ENCODE measurements at places on chromosomes 6 and 20.

- no peak for DNase-seq
These were observed 326.9 kb downstream of the UBE3D start for GRCh38 chr6:82738773-82739172.

DNA sequence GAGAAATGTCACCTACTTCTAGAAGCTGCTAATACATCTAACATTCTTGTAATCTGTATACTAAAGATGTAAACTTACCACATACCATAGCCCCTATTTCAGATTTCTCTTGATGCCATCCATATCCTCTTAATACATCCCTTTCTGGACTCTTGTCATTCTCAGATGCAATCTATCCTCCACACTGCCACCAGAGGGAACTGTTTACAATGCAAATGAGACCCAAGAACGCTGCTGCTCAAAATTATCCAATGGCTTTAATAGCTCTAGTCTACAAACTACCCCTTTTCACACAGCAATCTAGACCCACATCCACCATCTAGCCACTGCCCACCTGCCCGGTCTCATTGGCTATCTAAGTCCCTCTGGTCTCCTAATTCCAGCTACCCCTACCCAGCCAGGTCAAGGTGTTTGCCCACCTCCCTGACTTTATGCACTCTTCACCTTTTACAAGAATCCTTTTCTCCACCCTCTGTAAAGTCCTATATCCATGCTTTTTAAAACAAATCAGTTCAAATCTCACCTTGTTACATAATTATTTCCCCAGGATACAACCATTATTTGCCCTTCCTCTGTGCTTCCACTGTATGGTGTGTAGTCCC, 14.8 kb downstream of the FAXC start:
- DNase-seq: no peak

DNA sequence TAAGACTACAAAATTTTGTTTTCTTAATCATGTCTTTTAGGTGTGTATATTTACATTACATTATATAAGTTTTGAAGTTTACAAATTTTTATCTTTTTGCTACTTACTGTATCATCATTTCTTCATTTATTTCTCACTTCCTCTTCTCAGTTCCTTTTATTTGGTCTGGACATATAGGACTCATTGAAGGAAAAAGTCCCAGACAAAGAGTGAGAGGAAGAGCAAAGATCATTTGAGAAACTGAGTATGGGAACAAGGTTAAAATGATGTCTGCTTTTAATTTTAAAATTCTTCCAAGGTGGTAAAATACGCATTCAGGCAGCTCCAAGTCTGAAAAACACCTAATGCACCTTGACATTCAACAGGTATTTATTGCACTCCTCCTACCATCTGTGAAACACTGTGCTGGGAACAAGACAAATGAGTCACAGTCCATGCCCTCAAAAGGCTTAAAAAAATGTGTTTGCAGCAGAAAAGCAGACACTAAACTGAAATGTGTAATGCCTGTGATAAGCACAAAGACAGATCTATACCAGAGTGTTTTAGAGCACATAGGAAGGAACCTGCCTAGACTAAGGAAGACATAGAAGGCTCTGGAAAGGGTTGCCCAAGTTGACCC, 63.2 kb downstream of the PKIB start:
- DNase-seq: no peak

GRCh38 chr6:3247255-3248146, 11.2 kb upstream of the PSMG4 start:
- no peak for DNase-seq

- DNase-seq: no peak
These were observed 1.1 kb upstream of the EYS start for GRCh38 chr6:65708162-65708561.

GRCh38 chr6:110761371-110761770, 53.9 kb downstream of the CDK19 start:
- DNase-seq: no peak

GRCh38 chr6:78868116-78868515, 765 bp downstream of the IRAK1BP1 start:
- no peak for DNase-seq

DNA sequence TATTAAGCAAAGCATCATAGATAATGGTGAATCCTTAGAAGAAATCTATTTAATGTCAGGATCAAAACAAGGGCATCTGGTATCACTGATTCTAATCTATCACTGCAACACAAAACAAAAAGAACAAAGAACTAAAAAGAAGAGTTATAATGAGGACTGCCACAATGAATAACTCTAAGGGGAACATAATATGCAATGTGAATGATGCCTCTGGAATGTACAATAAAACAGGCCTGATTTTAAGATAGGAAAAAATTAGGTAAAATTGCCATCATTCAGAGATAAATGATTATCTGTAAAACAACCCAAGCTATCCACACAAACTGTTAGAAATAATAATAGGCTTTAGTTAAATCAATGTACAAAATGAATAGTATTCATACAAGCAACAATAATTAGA, 936.7 kb upstream of the CITED2 start:
- DNase-seq: no peak

- no peak for DNase-seq
These were observed 44.9 kb upstream of the CRISP1 start for GRCh38 chr6:49911252-49911651.

DNA sequence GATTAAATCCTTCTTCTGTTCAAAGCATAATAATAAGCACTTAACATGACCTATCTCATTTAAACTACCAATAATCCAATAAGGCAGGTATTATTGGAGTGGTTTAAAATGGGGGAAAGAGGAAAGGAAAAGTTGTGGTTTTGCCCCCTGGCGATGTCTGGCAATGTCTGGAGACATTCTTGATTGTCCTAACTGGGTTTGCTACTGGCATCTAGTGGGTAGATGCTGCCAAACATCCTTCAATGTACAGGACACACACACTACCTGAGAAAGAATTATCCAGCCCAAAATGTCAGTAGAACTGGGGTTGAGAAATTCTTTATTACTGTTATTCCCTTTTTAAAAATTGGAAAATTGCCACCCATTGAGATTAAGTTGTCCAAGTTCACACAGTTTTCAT, 25.2 kb upstream of the SRSF6 start:
- DNase-seq: no peak

- DNase-seq: no peak
These were observed 13.5 kb upstream of the BAG2 start for GRCh38 chr6:57158658-57159057.

DNA sequence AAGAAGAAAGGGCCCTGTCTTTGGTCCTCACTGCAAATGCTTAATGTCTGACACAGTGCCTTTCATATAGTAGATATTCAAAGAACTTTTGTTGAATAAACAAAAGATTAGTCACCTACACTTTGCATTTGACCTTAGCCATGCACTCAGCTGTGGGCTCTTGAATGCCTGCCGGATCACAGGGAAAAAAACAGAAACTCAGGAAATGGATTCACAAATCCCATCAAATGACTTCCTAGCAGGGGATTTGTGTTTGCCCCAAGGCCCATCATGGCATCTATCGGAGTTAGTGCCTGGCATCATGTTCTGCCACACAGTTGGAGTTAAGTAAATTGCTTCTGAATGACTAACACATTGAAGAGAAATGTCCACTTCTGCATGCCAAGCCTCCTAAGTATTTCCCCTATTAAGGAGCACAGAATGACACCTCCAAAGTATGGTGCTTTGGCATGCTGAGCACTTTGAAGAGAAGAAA, 72.3 kb upstream of the DST start:
- DNase-seq: no peak

GRCh38 chr20:62511915-62512610, 36.3 kb upstream of the GATA5 start:
- DNase-seq: no peak

DNA sequence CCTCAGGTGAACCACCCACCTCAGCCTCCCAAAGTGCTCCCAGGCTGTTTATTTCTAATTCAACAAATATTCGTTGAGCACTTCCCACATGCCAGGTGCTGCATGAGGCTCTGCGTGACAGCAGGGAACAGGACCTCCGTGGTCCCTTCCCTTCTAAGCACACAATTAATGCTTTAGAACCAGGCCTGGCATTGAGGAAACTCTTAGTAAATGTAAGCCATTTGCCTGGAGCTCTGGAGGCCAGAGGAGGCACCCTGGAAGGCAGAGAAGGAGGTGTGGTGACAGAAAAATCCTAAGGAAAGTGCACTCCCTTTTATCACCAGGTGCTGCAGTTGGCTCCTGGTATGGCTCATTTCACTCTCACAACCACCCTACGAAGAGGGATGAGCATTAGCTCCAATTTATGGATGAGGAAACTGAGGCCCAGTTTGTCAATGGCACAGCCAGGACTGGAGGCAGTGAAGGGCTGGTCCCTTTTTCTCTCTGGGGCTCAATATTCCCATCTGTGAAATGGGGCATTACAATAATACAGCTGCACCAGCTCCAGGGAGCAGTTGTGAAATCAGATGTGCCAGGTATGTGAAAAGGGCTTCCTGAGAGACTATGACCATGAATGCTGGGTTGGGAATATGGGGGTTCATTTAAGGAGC, 8.1 kb upstream of the ID1 start:
- no peak for DNase-seq
